Fibroblast of pulmonary artery (primary cell): ENCODE measurements at places on chromosomes 5 and 9.

GRCh38 chr9:136619742-136620440 is 42.8 kb upstream of the EGFL7 start:
- no peak for DNase-seq

- peak; percentile 41 for DNase-seq
These were observed 17.3 kb upstream of the EXOC3 start for GRCh38 chr5:425714-426113.

- peak; percentile 22 for DNase-seq
These were observed 19.7 kb downstream of the DNAJA1 start for GRCh38 chr9:33044677-33045282.

GRCh38 chr9:137054932-137055384 is 1.1 kb upstream of the ENTPD2 start:
- no peak for DNase-seq

DNA sequence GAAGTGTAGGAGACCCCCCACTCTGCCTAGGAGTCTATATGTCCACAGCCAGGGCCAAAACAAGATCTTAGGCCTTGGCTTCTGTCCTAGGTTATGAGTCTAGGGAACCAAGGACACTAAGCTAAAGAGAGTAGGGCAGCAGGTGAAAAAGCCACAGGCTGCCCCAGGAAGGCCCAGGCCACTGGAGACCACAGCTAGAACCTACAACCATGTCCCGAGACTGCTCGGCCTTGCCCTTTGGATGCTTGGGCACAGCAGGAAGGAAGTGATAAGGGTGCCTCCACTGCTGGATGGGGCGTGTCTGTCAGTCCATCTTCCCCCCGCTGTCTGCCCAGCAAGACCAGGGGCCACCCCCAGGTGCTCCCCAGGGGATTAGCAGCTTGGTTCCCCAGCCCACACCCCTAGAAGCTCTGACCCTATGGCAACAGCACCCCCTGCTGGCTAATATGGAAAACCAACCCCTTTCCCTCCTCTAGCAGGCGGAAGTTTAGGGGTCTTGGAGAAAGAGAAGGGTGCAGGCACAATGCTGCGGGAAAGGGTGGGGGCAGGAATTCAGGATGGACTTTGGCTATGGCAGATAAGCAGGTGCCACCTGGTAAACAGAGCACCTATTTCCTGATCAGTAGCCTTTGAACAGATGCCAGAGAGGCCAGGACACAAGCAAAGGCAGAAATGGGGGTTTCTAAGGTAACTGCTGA is 10.5 kb upstream of the IRF1 start:
- DNase-seq = peak; percentile 74

GRCh38 chr5:62298118-62298517 is 7.9 kb upstream of the KIF2A start:
- no peak for DNase-seq
